Testis (tissue), 5 donors: ENCODE measurements at places on chromosomes 1 and 21. TPM values are rescaled to one million over a fixed set of nuclear protein-coding genes. Genes with fewer than 3 reads are reported as not detected.

Gene ADORA3
- polyA plus RNA-seq, result 2.5 TPM

Gene RPS27
- polyA plus RNA-seq, result 3,589 TPM

DNA sequence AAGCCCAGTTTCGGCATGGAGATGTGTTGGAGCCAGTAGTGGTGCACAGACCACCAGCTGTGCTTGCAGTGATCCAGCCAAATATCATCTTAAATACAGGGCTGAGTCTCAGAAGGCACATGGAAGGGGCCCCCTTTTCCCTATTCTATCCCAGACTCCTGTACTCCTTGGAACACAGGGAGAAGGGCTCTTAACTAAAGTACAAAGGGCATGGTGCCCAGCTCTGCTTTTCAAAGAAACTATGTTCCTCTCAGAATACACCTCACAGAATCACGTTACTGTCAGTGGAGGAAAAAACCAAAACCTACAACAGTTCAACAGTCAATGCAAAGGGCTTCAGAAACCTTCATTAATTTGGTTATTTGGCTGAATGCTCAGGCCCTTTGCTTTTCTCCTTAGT lies 180.6 kb upstream of the C1orf105 start:
- DNase-seq, result no peak

DNA sequence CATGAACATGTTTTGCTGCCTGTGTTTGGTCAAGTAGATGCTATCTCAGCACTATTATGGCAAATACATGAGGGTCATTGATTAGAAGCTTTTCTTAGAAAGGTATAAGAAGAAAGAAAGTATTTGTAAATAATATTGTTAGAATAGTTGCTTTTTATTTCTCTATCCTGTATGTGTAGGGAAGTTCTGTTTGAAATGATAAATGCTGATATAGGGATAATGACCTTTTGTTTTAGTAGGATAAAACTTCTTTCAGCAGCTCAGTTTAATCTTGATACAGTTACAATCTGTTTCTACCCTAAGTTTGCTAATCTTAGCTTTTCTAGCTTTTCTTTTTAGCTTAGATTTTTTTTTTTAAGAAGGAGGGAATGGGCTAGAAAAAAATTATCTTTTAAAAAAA lies 63.3 kb downstream of the USP25 start:
- DNase-seq, result no peak

- DNase-seq, result no peak
Measured at GRCh38 chr1:174225499-174226204, 66.3 kb downstream of the RABGAP1L start.

DNA sequence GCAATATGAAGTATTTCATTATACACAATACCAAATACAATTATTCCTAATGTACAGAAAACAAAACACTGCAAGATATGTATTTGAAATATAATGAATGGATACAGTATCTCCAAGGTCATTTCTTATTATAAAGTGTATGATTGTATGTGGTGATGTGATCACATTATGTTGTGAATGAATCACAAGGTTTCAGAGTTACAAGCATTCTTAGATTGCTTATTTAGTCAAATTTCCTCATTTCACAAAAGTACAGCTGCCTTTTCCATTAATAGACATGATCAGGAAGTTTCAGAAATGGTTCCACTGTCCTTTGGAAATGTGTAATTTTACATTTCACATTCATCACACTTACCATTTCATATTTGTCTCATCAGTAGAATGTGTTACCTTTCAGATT lies 28.3 kb upstream of the NEK7 start:
- no peak for DNase-seq

DNA sequence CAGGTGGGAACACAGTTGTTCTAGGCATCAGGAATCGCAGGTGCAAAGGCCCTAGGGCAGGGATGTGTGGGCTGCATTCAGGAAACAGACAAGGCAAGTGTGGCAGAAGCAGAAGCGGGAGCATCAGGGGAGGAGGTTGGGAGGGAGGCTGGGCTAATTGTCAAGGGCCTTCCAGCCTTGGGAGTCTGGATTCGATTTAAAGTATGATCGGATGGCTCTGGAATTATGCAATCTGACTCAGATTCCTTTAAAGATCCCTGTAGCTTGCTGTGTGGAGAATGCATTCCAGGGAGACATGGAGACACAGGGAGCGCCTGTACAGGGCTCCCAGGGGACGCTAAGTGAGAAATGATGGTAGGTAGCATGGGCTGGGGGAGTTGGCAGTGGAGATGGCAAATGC lies 86.5 kb downstream of the LACTBL1 start:
- DNase-seq, result no peak

DNA sequence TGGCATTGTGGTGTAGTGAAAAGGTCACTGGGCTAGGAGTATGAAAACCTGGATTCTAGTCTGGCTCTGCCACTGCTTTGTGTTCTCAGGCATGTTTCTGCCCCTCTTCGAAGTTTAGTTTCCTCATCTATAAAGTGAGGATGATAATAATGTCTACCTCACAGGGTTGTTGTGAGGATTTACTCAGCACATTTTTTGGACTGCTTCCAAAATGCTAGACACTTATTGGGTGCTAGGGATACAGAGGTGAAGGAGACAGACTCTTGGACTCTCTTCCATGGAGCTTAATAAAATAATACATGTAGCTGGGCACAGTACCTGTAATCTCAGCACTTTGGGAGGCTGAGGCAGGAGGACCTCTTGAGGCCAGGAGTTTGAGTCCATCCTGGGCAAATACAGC lies 3.6 kb downstream of the KIF2C start:
- no peak for DNase-seq

Gene PLOD1
- polyA plus RNA-seq, result 41.3 TPM
